NCI-H2107 (cell line): ENCODE measurements at places on chromosomes 12 and 14.

DNA sequence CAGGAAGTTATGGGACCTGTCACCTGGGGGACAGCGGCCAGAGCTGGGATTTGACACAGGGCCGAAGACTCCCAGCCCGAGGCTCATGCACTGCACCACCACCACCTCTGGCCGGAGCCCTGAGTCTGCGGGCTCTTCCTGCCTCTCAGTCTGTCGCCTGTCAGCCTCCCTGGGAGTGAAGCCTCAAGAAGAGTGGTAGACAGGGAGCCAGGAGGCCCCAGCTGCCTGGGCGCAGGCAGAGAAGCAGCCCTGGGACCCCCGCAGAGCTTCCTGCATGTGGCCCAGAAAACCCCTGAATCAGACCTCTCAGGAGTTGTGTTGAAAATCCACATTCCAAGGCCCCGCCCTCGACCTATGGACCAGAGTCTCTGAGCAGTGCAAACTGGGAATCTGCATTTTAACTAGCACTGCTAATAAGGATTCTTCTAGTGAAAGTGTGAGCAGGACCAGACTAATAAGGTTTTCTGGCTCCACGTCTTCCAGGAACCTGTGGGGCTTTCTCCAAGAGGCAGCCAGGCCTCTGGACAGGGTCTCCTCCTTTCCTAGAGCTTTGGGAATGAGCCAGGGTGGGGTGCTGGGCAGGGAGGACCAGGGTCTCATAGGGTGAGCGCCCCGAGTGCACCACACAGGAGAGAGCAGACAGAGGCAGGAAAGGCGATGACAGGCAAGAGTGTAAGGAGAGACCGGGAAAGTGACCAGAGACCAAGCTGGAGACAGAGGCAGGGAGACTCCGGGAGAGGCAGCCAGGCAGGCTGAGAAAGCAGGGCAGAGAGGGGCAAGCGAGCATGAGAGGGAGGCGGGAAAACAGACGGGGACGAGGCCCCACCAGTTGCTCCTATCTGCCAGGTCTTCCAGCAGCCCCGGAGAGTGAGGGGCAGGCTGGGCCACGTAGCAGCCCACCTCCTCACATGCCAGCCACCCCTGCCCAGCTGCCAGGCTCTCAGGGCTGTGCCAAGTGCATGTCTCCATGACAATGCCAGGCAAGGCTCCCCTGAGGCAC, 112.4 kb downstream of the BCL11B start:
- no peak for DNase-seq

DNA sequence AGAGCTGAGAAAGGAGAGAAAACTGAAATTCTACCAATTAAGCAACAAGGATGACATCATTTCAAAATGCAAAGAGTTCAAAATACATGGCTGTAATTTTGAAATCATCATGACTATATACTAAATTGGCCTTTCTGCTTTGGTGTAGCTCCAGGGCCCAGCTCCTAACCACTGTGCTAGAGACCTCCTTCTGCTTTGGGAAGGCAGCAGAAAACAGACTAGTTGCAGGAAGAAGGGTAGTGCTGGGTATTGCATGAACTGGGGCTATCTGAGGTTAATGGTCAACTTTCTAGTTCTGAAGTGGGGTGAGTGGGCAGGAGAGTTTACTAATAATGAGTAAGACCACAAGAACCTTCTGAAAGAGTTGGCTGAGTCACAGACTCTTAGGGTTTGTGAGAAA, 66.2 kb downstream of the PTGER2 start:
- DNase-seq, result no peak

DNA sequence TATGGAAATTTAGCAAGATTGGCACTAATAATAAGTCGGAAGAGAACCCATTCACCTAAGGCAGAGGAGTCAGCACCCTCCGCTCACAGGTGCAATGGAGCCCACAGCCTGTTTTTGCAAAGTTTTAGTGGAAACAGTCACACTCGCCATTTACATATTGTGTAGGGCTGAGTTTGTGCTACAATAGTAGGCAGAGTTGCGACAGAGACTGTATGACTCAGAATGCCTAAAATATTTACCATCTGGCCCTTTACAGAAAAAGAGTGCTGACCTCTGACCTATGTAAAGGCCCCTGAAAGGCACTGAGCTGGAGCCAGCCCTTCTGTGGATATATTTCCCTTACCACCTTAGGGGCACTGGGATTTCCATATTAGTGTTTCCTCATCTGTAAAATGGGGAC, 79.0 kb downstream of the PRIMA1 start:
- DNase-seq, result no peak

DNA sequence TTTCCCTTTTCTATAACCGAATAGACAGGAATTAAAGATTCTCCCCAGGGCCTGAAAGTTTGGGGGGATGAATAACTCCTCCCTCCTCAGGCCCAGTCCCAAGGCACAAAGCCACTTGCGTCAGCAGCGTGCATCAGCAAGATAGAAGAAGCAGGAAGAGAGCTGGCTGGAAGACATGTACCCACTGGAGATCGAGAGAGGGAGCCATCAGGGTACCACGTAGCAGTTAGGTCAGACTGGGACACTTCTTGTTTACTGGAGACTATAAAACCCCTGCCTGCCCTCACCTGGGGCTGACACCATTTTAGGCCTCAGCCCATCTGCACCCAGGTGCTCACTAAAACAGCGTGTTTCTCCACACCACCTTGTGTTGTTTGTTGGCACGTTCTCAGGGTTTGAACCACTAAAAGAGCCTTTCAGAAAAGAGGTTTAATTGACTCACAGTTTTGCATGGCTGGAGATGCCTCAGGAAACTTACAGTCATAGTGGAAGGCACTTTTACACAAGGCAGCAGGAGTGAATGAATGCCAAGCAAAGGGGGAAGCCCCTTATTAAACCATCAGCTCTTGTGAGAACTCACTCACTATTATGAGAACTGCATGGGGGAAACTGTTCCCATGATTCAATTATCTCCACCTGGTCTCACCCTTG, 93.2 kb downstream of the TMTC3 start:
- no peak for DNase-seq

DNA sequence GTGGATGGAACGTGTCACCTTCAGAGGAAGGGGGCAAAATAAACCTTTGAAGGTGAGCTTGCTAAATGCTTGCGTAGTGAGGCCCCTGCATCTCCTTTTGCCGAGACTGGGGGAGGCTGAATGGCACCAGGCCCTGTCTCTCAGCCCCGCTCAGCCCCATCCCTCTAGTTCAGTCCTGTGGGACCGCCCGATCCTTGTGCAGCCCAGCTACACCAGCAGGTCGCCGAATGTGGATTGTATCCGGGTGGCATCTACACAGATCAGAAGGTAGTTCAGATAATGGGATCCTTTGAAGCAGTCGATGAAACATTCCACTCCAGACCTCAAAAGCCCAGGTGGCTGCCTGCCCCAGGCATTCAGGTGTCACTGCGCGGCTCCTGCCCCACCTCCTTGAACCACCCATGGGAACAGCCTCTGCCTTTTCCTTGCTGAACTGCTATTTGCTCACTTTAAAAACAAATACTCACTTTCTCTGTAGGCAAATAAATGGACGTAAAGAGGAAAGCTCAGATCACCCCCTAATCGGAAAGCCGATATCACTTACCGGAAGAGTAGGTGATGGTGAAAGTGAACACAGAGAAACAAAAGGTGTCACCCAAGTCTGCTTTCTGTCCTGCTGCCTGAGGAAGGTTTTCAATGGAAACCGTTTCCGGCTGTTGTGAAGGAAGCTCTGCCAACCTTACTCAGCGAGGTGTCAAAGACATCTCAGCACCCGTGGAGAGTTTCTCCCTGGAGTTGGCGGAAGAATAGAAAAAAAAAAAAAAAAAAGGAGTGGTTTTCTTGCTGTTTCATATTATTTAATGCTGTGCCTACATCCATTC, 100.3 kb upstream of the NCOR2 start:
- peak; percentile 43 for DNase-seq
